Stimulated activated CD4-positive, alpha-beta T cell treated with anti-CD3 and anti-CD28 coated beads, Interleukin-2, amount 100 ng/mL, for 24 hours (primary cell): ENCODE measurements at places on chromosomes 1 and 21.
A peak's percentile ranks its signal among the peaks of the same experiment; 100 is the strongest.

GRCh38 chr1:151534662-151535278, 5.3 kb upstream of the TUFT1 start:
- peak; percentile 88 for DNase-seq

DNA sequence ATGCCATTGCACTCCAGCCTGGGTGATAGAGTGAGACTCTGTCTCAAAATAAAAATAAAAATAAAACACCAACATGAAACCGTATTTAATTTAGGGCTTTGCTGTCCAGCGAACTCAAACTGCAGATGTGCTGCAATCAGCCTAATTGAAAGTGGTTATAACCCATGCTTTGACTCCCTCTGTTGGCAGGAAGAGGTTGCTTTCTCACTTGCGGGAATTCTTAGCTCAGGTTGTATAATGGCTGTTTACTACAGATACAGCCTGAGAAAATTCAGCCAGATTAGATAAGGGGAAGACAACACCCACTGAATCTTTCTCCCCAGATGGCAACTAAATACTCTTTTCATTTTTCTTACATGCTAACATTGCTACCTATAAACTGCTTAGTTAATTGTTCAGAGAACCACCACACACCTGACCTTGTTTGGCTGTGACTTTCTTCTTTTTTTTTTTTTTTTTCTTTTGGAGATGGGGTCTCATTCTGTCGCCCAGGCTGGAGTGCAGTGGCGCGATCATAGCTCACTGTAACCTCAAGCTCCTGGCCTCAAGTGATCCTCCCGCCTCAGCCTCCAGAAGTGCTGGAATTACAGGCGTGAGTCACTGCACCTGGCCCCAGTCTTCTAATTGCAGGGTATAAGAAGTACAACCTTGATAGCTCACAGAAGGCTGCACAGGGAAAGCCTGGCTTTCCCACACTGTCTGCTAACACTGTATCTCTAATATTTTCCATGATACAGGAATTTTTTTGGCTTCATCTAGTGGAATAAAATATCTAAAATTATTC, 34.6 kb downstream of the DNTTIP2 start:
- DNase-seq, result no peak

GRCh38 chr1:230867903-230868735, at the start of gene C1orf198:
Gene C1orf198, minus strand, starts transcription at chr1:230868521. Its CDS starts 9 bp downstream, at chr1:230868512.
- DNase-seq, result peak; percentile 78

- DNase-seq, result no peak
Observed at GRCh38 chr1:213658457-213658856, 329.3 kb upstream of the PROX1 start.

DNA sequence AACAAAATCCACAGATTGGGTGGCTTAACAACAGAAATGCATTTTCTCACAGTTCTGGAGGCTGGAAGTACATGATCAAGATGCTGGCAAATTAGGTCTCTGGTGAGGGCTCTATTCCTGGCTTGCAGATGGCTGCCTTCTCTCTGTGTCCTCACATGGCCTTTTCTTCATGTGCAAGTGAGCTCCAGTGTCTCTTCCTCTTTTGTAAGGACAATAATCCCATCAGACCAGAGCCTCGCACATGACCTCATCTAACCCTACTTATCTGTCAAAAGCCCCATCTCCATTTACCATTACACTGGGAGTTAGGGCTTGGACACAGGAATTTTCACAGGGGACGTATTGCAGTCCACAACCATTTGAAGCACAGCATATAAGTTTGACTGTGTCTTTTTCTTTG, 181.6 kb downstream of the NEGR1 start:
- DNase-seq, result no peak

- DNase-seq, result no peak
Observed at GRCh38 chr1:226763905-226764264, 24.8 kb upstream of the ITPKB start.

- no peak for DNase-seq
Observed at GRCh38 chr1:209219791-209220524, 363.6 kb upstream of the CAMK1G start.

GRCh38 chr1:70745199-70745598, 302.4 kb downstream of the PTGER3 start:
- no peak for DNase-seq

DNA sequence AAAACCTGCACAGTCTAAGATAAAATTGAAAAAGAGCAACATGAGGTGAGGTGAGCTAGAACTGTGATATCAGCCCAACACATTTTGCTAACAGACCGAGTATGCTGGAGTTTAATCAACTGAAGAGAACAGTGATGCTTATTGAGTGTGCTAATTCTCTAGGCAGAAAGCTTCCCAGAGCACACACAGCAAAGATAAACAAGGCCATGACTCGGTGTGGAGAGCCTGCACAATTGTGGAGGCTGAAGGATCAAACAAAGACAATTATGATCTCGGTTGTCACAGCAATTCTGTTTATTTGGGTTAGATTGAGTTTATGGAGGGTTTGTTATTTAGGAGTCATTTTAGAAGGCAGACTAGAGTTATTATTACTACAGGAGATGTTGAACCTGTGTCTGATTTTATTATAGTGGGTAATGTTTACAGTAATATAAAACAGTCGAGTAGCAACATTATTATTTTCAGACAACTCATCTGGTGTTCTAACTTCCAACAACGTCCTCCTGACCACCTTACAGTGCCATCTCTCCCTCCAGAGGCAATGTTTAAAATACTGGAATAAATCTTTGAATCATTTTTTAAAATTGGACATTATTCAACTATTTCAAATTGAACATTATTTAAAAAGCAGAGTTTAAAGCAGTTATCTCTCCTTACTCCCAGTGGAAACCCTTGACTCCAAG, 40.2 kb downstream of the DPT start:
- no peak for DNase-seq

DNA sequence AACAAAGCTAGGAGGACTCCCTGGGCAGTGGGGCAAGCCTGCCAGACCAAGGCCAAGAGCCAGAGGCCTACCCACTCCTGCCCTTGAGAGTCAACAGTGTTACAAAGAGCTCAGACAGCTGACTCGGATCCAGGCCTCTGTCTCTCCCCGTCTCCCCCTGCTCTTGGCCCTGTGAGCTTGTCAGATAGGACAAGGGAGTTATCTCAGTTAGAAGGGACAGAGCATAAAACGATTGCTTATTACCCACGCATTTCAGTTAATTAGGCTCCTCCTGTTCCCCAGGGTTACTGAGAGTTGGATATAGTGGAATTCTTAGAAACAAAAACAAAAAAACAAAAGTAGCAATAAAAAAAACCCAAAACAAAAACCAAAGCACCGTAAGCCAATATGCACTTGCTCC, 1.3 kb downstream of the SLC41A1 start:
- DNase-seq, result no peak

- peak; percentile 27 for DNase-seq
Observed at GRCh38 chr1:46131712-46132528, 509 bp downstream of the PIK3R3 start.

DNA sequence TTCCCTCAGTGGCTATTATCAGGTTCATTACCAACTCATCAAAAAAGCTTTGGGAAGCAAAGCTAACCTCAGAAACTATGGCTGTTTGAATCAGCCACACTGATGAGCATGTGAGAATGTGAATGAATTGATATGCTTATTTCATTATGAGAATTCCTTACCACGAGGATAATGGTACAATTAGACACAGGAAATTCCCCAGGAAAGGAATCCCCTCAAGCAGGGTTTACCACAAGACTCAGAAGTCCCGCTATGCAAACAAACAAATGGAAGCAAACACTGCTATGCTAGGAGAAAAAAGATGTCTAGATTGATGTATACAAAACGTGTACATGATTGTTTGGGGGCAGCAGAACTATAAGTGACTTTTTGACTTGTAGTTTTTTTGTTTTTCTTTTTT, 205.0 kb downstream of the HMCN1 start:
- DNase-seq, result no peak

DNA sequence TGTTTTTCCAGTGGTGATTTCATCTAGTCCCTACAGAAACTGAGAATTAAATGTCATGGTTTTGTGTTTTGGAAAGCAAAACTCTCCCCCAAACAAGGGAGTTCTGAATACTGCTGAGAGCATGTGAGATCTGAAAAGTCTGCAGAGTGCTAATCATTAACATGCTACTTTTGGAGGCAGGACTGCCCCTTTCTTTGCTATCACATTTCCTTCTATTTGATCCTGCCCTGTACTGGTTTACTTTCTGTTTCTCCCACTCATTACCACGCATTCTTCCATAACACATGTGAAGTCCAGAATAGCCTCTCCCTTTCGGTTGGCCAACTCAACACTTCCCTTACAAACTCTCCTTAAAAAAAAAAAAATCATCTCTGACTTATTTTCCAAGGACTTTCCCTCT, 63.6 kb downstream of the GADD45A start:
- DNase-seq, result no peak

- DNase-seq, result no peak
Observed at GRCh38 chr1:157137046-157137407, 1.2 kb downstream of the ETV3 start.

GRCh38 chr21:25709684-25710265, 24.9 kb downstream of the ATP5PF start:
- DNase-seq, result no peak

- DNase-seq, result no peak
Observed at GRCh38 chr1:8464377-8464776, 146.5 kb downstream of the SLC45A1 start.

DNA sequence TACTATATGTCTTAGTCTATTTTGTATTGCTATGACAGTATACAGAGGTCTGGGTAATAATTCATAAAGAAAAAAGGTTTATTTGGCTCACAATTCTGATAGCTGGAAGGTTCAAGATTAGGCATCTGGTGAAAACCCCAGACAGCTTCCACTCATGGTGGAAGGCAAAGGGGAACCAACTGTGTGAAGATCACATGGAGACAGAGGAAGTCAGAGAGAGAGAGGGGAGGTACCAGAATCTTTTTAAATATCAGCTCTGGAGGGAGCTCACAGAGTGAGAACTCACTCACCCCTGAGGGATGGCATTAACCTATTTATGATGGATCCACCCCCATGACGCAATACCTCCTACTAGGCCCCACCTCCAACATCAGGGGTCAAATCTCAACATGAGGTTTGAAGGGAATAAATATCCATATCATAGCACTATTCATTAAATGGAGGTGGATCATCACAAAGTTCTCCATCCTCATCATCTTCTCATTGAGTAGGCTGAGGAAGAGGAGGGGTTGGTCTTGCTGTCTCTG, 290.5 kb downstream of the DSCAM start:
- no peak for DNase-seq

GRCh38 chr1:34740161-34740868, 14.5 kb upstream of the GJB5 start:
- no peak for DNase-seq

DNA sequence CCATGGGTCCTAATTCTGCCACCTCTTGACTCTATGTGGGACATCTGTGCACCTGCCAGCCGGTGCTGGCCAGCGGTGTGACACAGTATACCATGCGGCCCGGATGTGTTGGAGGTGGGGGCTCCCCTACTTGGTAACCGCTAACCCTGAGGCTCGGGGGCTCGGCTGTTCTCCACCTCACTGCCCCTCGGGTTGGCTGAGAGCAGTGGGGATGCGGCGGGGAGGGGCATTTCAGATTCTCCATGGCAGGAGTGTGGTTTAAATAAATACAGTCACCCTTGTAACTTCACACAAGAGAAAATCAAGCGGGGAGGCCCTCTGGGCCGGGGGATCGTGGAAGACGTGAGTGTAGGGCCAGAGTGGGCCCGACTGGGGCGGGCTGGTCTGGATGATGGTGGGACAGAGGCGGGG, 11.0 kb downstream of the KRTAP10-1 start:
- no peak for DNase-seq

GRCh38 chr1:116465477-116465844, 92.4 kb downstream of the ATP1A1 start:
- no peak for DNase-seq

- DNase-seq, result no peak
Observed at GRCh38 chr21:43826623-43826974, 37.2 kb downstream of the RRP1 start.

DNA sequence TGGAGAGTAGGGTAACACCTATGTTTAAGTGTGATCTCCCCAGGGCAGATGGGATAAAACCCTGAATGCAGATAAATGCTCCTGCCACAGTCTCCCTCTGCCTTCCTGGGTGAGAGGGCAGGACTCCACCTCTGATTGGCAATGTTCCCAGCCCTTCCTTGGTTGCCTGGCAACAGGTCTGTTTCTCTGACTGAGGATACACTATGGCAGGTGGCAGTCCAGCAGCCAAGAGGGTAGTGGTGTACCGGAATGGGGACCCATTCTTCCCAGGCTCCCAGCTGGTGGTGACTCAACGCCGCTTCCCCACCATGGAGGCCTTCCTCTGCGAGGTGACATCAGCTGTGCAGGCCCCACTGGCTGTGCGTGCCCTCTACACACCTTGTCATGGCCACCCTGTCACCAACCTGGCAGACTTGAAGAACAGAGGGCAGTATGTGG, at the start of gene DCDC2B:
Gene DCDC2B, plus strand, starts transcription at position 199 of the 438 bp plus-strand sequence. Its CDS starts 5 bp downstream, at position 204.
- DNase-seq, result no peak

DNA sequence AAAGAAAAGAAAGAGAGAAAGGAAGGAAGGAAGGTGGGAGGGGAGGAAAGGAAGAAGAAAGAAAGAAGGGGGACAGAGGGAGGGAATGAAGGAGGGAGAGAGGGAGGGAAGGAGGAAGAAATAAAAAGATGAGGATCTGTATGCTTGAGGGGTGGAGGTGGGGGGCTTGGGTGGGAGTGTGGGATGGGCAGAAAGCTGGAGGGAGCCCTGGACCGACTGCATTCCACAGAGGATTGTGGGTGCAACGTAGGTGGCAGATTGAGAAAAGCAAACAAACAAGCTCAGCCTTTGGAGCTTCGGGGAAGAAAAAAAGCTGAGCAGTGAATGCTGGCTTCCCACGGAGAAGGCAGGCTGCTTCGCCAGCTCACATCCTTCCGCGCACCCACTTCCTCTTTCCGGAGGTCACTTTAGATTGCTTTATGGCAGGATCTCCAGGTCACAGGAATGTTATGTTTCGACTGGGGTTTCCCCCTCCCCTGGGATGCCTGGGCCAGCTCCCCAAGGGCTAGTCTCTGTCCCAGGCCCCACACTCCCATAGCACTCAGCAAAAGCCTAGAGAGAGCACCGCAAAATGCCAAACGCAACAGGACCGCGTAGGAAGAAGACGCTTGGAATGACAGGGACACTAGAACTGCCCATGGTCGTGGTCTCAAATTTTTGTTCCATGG, 20.7 kb upstream of the LGALS8 start:
- no peak for DNase-seq

DNA sequence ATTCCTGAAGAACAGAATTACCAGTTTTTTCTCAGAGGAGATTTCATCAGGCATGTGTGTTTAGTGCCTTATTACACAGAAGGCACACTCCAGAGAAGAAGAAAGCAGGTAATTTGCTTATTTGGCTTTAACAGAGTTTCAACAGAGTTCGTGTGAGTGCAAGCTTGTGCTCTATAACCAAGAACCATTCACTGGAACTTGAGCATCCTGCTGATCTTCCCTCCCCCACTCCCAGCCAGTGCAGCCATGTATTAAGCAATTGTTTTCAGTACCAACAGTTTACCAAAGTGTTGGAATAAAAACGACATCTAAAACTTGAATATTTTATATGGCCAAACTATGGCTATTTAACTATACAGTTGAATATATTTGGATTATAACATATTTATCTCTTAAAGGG, 4.3 kb downstream of the MGST3 start:
- no peak for DNase-seq

DNA sequence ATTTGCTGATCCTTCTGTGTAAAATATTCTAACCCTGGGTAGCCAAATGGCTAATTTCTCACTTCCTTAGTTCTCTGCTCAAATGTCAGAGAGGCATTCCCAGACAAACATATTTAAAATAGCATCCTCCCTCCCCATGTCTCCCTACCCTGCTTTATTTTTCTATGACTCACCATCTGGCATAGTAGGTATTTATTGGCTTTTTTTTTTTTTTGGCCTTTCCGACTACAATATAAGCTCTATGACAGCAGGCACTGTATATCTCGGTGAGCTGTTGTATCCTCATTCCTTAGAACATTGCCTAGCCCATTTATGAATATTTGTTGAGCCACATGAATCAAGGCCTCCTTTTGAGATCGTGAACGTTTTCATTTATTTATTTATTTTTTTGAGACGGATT, 1.5 kb upstream of the NEK7 start:
- no peak for DNase-seq
